ENCODE measurements at places on chromosomes 11 and 22.

- no peak for DNase-seq
- no peaks in the 10 kb centered on the region for H3K27me3 ChIP-seq
- no peaks in the 10 kb centered on the region for H3K4me1 ChIP-seq
- no peak overlapping the region for H3K27ac ChIP-seq
- H3K4me3 ChIP-seq, result no peak overlapping the region
These were observed 14.6 kb downstream of the PHLDA2 start for GRCh38 chr11:2914455-2915195.

DNA sequence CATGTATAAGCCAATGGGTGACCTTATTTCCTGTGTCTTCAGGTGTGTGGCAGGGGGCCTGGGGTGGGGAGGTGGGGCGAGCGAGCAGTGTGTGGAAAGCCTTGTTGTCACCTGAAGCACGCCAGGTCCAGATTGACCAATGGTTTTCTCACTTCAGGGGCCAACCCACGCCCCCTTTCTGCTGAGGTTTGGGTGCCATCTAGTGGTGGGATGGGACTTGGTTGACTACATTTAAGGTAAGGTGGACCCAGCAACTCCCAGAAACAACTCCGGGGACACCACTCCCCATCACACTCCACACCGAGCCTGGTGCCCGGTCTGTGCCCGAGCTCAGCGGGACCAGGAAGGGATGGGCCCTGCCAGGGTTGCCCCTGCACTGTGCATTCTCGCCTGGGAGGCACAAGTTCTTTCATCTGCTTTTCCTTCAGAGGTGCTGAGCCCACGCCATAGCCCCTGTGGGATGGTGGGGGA, 40.0 kb downstream of the TPCN2 start:
- no peak overlapping the region for H3K27ac ChIP-seq
- peak; percentile 54 for DNase-seq
- no peak overlapping the region for H3K4me3 ChIP-seq
- H3K27me3 ChIP-seq, result no peaks in the 10 kb centered on the region

GRCh38 chr22:27422442-27422841, 379.1 kb downstream of the MN1 start:
- H3K36me3 ChIP-seq, result no peaks in the 10 kb centered on the region
- DNase-seq, result no peak
- H3K27ac ChIP-seq, result no peak overlapping the region
- no peaks in the 10 kb centered on the region for H3K27me3 ChIP-seq
- H3K4me1 ChIP-seq, result no peaks in the 10 kb centered on the region

DNA sequence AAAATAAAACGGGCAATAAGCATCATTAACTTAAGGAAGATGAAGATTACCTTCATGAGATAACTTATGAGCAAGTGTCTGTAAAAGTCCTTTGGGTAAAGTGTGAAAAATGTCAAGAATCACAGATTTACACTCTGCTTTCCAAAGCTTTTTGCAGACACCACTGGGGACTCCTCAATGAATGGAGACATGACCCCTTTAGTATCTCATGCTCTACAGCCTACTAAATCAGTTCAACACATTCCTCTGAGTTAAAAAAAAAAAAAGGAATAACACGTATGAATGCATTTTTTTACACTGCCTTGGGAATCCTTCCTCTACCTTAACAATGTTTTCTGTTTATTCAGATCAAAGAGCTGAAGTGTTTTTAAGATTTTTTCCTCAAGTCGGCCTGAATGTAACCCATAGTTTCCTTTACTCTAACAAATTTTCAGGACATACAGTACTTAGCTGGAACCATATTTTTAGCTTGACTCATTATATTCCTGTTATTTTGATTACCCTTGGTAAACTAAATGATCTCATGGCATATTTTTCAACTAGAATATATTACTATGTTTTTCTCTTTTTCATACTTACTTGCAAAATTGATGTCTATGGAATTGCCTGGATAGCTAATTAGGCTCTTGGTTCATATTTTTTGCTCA, 25.9 kb upstream of the RAB30 start:
- H3K27me3 ChIP-seq, result no peaks in the 10 kb centered on the region
- no peaks in the 10 kb centered on the region for H3K4me1 ChIP-seq
- no peaks in the 10 kb centered on the region for H3K36me3 ChIP-seq

GRCh38 chr22:38798496-38798895, 4.6 kb upstream of the DNAL4 start:
- peaks cover 9% of the 10 kb centered on the region for H3K4me1 ChIP-seq
- no peaks in the 10 kb centered on the region for H3K36me3 ChIP-seq
- peak; percentile 21 for DNase-seq

Data from naive thymus-derived CD4-positive, alpha-beta T cell (primary cell).